ENCODE measurements at places on chromosomes 11 and 22. TPM values are rescaled to one million over a fixed set of nuclear protein-coding genes. Genes with fewer than 3 reads are reported as not detected.

- no peak for DNase-seq
Measured at GRCh38 chr11:96635655-96636054, 245.8 kb downstream of the JRKL start.

DNA sequence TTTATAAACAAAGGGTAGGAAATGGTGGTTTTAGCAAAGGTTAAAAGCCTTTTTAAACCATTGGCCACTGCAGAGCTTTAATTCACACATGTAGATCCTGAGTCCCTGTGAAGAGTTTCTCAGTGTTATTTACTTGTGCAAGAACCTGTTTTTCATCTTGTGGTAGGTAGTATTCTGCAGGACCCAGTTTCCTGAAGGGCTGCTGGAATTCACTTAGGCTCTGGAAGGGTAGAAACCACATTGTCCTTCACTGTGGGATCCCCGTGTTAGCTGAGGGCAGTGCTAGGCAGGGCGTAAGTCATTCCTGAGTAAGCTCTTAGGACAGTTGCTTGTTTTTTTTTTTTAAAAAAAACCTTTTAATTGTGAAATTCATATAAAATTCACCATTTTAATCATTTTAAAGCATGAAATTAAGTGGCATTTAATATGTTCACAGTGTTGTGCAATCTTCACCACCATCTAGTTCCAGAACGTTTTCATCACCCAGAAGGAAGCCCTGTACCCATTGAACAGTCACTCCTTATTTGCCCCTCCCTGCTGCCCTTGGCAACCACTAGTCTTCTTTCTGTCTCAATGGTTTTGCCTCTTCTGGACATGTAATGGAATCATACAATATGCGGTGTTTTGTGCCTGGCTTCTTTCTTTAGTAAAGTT lies 77.7 kb downstream of the C22orf31 start:
- DNase-seq, result no peak

DNA sequence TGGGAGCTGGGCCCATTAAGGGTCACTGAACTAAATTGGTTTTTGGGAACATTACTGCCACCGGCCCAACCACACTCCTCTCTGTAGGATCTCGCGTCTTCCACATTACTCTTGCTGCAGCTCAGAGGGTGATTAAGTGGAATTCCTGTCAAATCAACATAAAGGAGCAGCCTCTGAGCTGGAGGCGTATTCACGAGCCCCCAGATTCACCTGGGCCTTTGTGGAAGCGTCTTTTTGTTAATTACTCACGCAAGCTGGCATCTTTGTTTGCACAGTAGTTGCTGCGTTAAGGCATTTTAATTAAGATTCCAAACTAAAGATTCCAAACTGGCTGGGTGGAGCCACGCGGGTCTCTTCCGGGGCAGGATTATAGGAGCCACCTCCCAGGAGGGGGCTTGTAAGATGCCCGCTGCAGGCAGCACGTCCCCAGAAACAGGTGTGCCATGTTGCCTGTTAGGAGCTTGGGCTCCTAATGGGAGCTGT lies 21.5 kb upstream of the RFPL3 start:
- DNase-seq, result no peak

Gene OR56A1
- total RNA-seq, result not detected

Gene OR5W2
- not detected for total RNA-seq

- DNase-seq, result no peak
Measured at GRCh38 chr11:74699615-74700396, 31.4 kb downstream of the CHRDL2 start.

Gene DGCR6
- total RNA-seq, result 2.6 TPM

DNA sequence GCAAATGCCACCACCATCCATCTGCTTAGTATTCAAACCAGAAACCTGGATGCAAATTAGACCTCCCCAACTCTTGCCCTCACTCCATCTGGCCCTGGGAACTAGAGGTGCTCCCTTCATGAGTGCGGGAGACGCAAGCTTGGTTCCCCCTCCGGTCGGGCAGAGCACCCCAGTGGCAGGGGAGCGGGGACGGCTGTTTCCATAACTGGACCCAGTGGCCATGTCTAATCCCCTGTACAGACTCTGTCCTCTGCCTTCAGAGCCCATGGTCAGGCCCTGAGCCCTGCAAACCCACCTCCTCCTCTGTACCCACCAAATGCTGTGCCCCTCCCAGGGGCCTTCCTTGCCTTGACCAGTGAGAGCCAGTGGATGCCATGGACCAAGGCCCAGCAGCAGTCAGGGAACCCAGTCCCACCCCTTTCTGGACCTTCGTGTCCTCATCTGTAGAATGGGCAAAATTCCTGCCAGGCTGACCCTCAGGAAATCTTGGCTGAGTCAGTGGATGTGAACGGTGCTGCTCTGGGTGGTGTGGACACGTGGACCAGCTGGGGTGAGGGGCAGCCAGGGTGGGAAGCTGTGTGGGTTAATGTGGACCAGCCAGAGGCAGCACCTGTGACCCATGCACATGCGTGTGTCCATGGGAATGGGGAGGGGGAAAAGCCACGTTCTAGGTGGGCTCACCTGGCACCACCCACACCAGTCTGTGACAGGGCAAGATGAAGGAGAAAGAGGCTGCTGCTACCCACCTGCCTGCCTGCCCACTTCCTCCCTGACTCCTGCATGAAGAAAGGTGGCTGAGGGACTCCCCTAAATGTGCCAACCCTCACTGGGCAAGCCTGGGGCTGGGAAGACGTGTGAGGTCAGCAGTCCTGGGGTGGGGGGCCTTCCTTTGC lies 72.8 kb downstream of the LRRC32 start:
- DNase-seq, result no peak

GRCh38 chr22:49008682-49009235 lies 818.9 kb downstream of the BRD1 start:
- DNase-seq, result no peak

- DNase-seq, result no peak
Measured at GRCh38 chr11:48050304-48050703, 69.9 kb downstream of the PTPRJ start.

DNA sequence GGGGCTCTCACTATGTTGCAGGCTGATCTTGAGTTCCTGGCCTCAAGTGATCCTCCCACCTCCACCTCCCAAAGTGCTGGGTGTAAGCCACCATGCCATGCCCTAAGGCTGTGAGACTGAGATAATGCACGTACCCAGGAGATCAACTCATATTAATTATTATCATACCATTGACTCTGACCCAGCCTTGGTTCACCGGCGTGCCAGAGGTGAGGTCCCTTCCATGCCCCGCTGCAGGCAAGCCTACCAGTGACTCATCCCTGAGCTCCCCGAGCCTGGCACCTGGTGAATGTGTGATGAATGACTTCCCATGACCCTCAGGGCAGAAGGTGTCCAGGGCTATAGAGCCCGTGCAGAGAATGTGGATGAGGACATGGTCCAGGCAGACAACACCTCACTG lies 12.1 kb downstream of the GAL3ST1 start:
- no peak for DNase-seq

DNA sequence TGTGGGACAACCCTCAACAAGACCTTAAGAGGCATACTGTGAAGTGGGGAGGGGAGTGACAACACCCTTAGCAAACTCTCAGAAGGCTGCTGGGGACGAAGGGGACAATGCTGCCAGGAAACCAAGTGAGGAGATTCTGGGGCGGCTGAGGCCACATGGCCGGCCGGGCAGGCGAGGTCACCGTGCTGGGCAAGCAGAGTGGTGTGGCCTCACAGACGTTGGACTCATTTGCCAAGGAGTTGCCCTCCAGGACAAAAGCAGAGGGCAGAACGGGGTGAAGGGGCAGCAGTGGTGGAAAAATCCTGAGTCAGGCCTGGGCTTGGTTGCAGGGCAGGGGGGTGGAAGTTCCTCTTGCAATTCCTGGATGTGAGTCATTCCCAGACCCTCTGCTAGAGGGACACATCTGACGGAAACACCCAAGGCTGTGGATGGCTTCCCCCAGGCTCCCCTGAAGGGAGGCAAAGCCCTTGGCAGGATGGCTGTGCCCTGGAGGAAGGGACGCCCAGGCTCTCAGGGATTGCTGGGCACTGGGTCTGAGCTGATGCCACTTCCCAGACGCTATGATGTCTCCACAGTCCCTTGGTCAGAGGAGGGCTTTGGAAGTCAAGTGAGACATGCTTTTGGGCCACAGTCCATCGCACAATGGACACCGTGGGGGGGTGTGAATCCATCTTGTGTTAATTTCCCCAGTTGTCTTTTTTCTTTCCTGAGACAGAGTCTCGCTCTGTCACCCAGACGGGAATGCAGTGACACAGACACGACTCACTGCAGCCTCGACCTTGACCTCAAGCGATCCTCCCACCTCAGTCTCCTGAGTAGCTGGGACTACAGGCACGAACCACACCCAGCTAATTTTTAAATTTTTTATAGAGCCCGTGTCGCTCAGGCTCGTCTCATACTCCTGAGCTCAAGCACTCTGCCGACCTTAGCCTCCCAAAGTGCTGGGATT lies 16.2 kb upstream of the SHANK3 start:
- no peak for DNase-seq

DNA sequence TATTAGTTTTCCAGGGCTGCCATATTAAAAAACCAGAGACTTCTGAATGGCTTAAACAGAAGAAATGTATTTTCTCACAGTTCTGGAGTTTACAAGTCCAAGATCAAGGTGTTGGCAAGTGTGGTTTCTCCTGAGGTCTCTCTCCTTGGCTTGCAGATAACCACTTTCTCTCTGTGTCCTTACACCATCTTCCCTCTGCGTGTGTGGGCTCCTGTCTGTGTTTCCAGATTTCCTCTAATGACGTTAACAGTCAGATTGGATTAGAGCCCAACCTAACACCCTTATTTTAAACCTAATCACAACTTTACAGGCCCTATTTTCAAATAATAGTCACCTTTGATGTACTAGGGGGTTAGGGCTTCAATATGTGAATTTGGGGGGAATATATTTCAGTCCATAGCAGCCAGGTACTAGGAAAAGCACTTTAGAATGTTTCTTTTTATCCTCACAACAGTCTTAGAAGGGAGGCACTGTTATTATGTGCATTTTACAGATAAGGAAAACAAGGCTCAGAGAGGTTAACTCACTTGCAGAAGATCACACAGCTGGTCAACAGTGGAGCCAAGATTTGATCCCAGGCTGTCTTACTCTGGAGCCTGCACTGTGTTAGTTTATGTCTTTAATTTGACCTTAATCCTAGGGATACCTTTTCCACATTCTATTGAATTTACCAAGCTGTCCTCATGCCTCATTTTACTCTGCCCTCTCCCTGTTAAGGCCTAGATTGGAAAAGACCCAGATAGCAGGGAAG lies 116.4 kb upstream of the CRYBB3 start:
- DNase-seq, result no peak

GRCh38 chr11:46342239-46342638 lies 5.0 kb upstream of the DGKZ start:
- no peak for DNase-seq

GRCh38 chr11:80916173-80916798 lies 1475.5 kb upstream of the TENM4 start:
- DNase-seq, result no peak

DNA sequence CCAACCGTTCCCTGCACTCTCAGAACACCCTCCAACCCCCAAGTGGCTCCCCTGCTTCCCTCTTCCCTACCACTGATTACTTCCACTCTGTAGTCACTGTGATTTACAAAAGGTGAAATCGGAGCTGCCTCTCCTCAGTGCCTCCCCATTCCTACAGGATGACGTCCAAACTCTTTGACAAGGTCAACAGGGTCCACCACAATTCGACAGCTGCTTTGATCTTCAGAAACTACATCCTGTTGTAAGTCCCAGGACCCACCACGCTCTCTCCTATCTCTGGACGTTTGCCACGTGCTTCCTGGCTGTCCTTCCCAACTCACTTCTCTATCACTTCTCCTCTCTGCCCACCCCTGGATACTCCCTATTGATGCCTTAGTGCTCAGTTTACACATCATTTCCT lies 85.0 kb upstream of the EIF3D start:
- no peak for DNase-seq

Gene PAX6
- 0.98 TPM for total RNA-seq

- DNase-seq, result no peak
Measured at GRCh38 chr11:116384407-116384806, 388.4 kb downstream of the BUD13 start.

Gene FAT3
- not detected for total RNA-seq

Gene APOL6
- 12.9 TPM for total RNA-seq

DNA sequence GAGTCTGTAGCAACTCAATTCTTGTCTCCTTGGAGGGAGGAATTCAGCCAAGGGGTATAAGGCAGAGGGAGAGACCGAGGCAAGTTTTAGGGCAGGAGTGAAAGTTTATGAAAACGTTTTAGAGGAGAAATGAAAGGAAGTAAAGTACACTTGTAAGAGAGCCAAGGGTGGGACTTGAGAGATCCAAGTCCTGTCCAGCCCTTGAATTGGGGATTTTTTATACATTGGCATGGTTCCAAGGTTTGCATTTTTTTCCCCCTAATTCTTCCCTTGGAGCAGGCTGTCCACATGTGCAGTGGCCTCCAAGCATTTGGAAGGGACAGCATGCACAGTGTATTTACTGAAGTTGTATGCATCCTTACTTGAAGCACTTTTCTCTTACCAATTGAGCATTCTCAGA lies 192.1 kb downstream of the LUZP2 start:
- no peak for DNase-seq

GRCh38 chr11:19467904-19468303 lies 227.2 kb upstream of the E2F8 start:
- DNase-seq, result no peak

Gene MRGPRX4
- total RNA-seq, result 0.29 TPM

DNA sequence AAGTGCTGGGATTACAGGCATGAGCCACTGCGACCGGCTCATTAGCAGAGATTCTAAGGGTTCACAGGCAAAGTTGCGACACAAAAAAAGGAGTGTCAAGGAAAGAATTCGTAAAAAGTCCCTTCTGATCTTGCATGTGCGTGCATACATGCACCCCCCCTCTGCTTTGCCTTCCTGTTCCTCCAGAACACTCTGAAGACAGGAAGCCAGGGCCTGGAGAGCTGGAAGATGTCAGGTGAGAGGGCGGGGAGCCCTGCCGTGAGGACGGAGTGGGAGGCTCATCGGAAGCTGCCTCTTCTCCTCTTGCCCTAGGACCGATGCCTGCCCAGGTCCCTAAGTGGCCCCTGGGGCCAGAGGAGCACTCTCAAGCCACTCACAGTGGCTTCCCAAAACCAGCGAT lies 89.1 kb downstream of the LARGE1 start:
- DNase-seq, result no peak

Gene POTEH
- total RNA-seq, result 0.40 TPM

DNA sequence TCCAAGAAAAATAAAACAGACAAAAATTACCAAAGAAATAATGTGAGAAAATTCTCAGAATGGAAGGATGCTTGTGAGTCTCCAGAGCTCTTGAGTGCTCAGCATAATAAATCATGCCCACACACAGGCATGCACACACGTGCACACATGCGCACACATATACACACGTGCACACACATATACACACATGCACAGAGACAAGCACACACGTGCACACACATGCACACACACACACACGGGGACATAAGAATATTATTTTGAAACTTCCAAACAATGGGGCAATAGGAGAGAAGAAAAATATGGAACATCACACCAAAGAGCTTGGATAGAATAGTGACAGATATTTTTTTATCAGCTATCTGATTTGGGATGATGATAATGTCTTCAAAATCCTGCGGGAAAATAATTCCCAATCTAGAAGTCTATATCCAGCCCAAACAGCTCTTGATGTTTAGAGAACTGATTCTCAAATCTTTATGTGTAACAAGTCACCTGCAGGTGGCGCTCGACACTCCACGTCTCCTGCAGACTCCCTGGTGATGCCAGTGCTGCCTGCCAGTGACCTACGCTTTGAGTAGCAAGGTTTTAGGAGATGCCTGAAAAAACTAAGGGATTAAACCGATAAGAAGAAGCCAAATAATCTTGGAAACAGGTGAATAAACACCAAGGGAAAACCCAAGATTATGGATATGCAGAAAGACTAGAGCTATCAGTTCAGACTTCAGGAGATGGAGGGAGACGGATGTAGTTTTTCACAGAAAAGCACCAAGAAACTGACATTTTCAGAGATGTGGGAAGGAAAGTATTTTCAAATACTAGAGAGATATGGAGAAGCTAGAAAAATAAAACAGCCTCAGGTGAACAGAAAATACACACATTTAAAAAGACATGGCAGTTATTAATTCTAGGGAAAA lies 743.6 kb downstream of the ETS1 start:
- DNase-seq, result peak; percentile 74
